DMS79 treated with DMSO at 0.1 percent for 48 hours (cell line): ENCODE measurements at places on chromosomes 7 and 10.

DNA sequence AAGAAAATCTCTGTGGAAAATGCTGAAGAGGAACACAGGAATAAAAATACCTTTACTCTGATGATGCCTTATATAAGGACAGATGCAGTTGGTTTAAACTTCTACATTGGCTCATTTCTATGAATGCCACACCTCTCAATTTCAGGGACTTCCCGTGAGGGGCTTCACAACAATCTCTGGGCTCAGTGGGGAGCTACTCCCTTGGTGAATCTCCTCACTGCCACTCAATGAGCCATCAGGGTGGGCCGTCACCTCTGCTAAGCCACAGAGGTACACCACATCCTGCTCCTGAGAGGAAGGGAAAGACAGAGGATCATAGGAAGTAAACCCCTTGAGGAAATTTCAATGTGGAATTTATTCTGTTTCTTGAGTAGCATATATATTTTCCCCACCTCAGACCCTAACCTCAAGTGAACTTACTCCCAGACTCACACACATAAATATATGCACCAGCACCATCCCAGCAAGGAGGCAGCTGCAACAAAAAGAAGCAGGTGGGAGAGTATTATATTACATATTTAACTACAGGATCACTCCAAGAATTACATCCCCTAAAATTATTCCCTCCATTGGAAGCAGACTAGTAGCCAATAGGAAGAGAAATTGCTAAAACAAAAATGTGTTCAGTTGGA lies 63.3 kb upstream of the PRSS1 start:
- DNase-seq = no peak

DNA sequence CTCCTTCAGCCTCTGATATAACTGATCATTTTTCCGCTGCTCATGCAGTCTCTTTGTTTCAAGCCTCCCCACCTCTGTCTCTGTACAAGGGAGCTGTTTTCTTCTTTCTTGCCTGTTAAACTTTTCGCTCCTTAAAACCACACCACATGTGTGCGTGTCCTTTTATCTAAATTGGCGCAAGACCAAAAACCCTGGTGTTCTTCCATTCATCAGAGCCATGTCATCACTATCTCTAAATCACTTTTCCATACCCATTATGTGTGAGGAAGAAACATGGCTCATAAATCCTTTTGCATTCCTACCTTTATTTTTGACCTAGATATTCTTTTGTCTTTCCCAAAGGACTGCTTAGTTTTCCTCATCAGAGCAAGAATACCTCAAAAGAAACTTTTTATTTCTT lies 239.0 kb upstream of the IMMP2L start:
- DNase-seq = no peak

- DNase-seq = no peak
Observed at GRCh38 chr7:40520986-40521738, 386.4 kb downstream of the SUGCT start.

- DNase-seq = no peak
Observed at GRCh38 chr7:146053492-146053891, 63.1 kb upstream of the CNTNAP2 start.

DNA sequence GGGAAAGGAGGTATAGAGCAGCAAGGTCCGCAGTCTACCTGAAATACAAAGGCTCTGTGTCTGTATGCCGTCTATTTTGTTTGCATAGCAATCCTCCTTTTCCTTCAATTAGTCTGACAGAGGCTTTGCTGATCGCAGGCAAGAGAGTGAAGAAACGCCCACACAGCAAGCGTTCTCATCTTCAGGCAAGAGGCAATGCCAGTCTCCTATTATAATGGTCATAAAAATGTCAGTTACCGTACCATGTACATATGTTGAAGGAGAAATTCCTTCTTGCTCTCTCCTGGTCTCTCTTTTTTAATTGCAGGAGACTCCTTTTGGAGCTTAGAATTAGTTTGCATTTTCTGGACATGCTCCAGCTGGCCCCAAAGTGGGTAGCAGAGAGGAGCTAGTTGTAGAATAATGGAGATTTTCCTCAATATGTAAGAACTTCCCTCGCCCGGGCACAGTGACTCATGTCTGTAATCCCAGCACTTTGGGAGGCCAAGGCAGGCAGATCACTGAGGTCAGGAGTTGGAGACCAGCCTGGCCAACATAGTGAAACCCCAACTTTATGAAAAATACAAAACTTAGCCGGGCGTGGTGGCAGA lies 139.5 kb downstream of the PFKFB3 start:
- DNase-seq = no peak

- DNase-seq = no peak
Observed at GRCh38 chr7:148793590-148793989, 90.5 kb downstream of the EZH2 start.

- no peak for DNase-seq
Observed at GRCh38 chr10:76192694-76193320, 761.4 kb downstream of the LRMDA start.

DNA sequence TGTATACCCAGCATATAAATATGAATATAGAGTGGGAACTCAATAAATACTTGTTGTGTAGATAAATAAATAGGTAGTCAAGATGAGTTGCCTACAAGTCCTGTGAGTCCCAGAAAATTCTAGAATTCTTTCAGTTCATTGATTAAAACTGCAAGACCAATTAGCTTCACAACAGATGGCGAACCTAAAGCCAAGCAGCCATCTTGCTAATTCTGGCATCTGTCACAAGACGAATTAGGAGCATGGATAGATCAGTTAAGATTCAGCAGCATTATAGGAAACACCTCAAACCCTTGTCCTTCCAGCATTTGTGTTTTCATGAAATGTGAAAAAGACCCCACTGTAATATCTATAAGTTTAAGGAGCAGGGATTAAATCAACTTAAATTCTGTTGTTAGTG lies 552.7 kb downstream of the MAGI2 start:
- no peak for DNase-seq

GRCh38 chr10:70090013-70090412 lies 37.4 kb downstream of the MACROH2A2 start:
- DNase-seq = no peak

GRCh38 chr7:26397796-26398426 lies 106.2 kb downstream of the SNX10 start:
- DNase-seq = peak; percentile 68

DNA sequence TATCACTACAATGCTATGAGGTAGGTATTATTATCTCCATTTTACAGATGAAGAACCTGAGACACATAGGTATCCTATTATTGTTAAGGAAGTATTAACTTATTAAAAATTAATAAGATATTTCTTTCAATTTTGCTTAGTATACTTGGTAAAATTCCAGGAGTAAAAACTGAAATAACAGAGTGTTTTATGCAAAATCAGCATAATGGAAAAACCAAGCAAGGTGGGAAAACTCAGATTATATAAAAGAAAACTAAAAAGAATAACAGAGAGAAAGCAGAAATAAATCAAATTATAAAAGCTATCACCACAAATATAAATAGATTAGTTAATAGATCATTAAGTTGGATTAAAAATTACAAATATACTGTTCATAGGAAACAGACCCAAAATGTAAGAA lies 82.0 kb downstream of the CPXM2 start:
- no peak for DNase-seq

GRCh38 chr7:68725843-68726785 lies 872.2 kb upstream of the AUTS2 start:
- DNase-seq = no peak

- no peak for DNase-seq
Observed at GRCh38 chr7:68073701-68074100, 1077.1 kb downstream of the TYW1 start.

DNA sequence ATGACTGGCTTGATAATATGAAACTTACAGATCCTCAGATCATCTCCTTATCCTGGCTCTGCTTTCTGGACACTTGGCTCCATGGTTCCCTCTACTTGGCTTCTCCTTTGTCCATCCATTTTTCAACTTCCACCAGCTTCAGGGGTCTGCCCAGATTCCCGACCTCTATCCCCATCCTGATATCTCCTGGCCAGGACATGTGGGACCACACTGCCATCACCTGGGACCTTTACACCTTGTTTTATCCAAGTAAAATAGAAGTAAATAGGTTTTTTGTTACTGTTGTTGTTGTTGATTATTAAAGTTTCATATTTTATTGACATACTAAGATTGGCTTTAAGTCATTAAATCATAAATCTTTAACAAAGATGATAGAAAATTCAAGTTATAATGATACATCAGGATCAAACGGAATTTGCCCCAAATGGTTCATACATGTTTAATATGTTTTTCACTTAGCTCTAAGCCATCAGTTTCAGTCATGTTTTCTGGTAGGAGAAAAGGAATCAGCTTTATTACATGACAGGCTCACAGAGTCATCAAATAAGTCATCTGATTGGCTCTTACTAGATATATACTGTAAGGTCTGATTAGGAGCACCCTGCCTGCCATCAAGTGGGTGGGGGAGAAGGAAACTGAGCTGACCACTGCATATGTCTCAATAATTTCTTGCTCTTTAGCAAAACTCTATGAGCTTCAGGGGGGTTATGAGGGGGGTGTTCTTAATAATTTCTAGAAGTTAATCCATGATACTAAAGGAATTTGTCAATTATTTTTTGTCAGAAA lies 111.5 kb upstream of the AHR start:
- no peak for DNase-seq

DNA sequence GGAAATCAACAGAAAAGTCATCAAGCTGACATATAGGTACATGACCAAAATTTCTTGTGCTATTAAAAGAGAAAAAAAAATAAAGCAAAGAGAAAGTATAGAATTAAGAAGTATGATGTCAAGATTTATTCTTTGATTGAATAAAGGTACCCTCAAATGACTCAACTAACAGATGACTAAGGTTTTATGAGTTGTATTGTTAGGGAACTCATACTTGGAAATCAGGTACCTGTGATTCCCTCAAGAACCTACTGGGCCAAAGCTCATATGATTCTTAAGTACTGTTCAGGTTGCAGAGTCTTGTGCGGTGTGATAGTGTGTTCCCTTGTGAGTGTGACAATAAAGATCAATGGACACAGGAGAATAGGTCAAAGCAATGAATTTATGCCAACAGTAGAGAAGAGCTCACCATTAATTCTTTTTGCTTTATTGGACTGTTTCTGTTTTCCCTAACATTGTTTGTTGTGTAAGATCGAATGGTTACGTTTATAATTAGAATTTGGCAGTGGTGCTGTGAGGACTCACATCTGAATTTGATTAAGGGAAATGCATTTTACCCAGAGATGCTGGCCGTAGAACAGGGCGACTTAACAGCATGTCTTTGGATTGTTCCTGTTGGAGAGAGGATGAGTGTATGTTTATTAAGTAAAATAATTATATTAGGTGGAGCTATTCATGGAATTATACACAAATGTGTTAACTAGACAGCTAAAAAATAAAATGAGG lies 293.2 kb upstream of the SEMA3D start:
- no peak for DNase-seq

- no peak for DNase-seq
Observed at GRCh38 chr7:126303926-126304325, 948.8 kb downstream of the GRM8 start.

DNA sequence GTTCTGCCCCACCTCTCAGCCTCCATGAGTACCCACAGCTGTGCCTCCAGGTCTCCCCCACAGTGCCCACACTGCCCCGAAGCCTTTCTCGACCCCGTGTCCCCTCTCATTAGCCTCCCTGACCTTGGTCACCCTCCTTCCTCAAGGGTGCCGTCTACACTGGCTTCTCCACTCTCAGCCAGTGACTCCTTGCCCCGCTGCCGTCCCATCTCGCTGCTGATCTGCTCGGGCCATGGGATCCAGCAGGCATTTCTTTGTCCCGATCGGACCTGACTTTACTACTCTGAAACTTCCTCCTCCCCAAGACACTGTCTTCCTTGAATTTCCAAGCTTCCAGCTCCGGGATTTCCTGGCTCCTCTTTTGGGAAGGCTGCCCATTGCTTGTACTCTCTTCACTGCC lies 31.3 kb downstream of the FKBP6 start:
- DNase-seq = no peak

DNA sequence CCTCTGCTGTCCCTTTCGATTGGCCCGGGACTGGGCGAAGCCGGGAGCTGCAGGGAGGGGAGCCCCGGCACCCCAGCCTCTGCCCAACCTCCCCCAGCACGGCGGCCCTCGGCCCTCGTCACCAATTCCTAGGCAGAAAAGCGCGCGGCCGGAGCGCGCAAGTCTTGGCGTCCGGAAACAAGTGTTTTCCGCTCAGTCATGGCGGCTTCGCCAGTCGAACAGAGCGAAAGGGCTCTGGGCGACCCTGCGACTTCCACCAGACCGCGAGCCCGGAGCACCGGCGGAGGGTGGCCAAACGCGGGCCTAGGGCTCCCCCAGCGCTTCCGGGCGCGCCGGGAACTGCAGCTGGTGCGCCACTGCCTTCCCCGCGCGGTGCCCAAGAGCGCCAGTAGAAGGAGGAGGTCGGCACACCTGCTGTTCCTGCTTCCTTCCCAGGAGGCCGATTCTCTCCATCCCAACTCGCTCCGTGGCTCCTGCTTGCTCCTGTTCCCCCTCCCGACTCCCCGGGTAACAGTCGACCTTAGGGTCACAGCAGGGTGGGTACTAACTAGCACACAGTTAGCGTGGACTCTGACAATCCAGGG lies 729.9 kb downstream of the ZWINT start:
- no peak for DNase-seq

DNA sequence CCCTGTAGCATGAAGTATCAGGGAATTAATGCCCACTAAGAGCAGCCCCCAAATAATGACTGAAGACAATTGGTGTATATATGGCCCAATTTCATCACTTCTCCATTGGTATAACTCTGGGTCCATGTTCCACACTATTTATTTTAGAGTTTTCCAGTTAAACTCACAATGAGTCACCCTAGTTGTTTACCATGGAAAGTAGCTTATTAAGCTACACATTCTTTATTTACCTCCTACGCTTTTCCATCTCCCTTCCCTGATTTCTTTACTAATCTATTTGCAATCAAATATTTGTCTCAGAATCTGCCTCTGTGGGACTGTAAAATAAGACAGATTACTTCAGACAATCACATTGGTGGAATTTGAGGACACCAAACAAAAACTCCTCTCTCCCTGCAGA lies 655.6 kb downstream of the SORCS1 start:
- DNase-seq = no peak

GRCh38 chr10:42974693-42975002 lies 102.2 kb upstream of the RET start:
- no peak for DNase-seq

GRCh38 chr10:97332591-97333350 lies 1.8 kb downstream of the FRAT2 start:
- DNase-seq = peak; percentile 25

DNA sequence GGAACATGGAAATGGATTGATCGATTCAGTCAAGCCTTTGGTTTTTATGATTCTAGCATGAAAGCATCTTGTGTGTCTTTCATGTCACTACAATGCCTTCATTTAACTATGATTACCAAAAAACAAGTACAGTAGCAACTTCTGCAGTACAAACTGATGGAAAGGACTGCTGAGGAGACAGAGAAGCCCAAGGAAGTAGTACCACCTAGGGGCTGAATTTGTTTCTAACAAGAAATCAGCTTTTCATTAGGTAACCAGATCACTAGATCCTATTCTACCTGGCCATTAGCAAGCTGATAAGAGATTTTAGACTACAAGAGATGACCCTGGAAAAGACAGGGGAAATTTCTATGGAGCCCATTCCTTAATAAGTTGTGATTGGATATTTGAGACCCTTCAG lies 3.2 kb upstream of the IFIT1 start:
- no peak for DNase-seq

- no peak for DNase-seq
Observed at GRCh38 chr7:100444311-100445278, 8.3 kb upstream of the PPP1R35 start.

GRCh38 chr7:131139462-131139861 lies 188.2 kb upstream of the MKLN1 start:
- no peak for DNase-seq
